CD4-positive, alpha-beta T cell (primary cell): ENCODE measurements at places on chromosomes 3 and 15. TPM values are rescaled to one million over a fixed set of nuclear protein-coding genes. Genes with fewer than 3 reads are reported as not detected.

DNA sequence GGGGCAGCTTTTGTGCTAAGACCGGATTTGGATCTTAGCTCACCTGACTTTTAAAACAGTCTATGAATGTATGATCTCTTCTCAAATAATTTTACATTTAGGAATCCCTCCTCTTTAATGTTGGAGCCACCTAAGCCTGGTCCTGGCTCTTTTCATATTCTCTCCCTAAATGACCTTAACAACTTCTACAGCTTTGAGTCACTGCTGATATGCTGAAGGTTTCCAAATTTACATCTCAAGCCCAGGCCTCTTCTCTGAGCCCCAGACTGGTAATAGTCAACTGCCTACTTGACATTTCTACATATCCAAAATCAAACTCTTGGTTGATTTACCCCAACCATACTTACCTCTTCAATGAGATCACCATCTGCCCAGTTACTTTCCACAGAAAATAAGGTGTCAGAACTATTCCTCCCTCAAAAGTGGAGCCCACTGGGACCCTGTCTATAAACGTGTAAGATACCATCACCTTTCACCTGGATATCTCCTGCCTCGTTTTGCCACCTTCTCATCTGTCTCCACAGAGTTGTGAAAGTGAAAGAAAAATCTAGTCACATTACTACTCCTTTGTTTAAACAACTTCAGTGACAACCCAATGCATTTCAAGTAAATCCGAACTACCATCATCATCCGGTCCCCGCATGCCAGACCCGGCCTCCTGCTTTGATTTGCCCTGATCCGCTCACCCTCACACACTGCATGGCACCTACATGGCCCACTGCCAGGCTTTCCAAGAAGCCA lies 48.8 kb downstream of the UBP1 start:
- no peaks in the 10 kb centered on the region for H3K27me3 ChIP-seq
- no peaks in the 10 kb centered on the region for H3K4me1 ChIP-seq
- no peak overlapping the region for H3K27ac ChIP-seq

DNA sequence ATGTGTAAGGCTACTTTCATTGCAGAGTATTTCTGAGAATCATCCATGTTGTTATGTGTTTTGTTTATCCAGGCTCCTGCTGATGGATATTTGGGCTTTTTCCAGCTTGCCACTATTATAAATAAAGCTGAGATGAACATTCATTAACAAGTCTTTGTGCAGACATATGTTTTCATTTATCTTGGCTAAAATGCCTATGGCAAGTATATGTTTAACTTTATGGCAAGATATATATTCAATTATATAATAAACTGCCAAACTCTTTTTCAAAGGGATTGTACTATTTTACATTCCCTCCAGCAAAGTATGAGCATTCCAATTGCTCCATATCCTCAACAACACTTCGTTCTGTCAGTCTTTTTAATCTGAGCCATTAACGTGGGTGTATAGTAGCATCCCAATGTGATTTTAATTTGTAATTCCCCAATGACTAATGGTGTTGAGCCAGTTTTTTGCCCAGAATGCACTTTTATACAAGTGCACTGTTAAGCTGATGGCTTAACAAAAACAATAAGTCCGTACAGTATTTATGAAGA lies 452.4 kb downstream of the SHQ1 start:
- no peaks in the 10 kb centered on the region for H3K36me3 ChIP-seq
- H3K27ac ChIP-seq: no peak overlapping the region
- DNase-seq: no peak
- H3K27me3 ChIP-seq: no peaks in the 10 kb centered on the region

DNA sequence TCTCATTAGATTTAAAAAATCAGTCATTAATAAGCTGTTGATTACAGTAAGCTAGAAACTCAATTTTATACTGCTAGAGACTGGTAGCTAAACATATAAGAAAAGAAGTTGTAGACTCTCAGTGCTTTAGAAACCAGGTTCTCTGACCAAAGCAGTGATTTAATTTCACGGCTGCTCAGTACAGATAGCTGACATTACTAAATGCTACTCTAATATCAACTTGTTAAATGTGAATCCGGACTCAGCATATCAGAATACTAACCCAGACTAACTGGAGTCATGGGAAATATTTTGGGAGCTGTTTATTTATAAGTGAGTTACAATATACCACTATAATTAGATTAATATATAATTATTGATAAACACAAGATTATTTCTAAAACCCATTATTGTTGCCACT lies 80.4 kb downstream of the NEDD4 start:
- no peak overlapping the region for H3K27ac ChIP-seq
- H3K27me3 ChIP-seq: no peaks in the 10 kb centered on the region
- no peaks in the 10 kb centered on the region for H3K36me3 ChIP-seq
- no peaks in the 10 kb centered on the region for H3K4me1 ChIP-seq
- no peak for DNase-seq

DNA sequence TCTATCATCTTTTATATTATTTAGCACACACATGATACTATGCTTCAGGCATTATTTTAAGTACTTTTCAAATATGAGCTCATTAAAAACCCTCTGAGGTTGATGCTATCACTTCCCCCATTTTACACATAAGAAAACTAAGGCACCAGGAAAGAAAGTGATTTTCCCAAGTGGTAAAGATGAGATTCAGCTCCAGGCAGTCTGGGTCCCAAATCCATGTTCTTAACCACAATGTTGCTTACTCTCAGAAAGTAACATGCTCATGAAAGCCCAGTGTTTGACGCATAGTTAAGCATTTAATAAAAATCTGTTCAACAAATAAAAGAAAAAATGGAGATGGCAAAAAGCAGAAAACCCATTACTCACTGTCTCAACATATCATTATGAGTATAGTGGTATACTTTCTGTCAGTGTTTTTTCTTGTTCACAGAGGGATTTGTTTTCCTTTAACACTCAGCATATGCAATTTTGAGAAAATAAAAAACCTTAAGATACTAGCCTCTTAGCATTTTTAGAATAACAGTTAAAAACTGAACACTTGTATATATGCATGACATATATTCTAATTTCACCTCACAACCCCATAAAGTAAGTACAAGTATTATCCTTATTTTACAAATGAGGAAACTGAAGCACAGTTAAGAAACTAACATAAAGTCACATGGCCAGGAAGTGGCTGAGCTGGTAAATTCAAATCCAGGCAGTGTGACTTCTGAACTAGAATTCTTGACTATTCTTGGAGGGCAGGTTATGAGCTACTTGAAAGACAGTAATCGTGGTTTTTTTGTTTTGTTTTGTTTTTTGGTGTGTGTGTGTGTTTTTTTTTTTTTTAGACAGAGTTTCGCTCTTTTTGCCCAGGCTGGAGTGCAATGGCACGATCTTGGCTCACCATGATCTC lies 10.4 kb downstream of the PEAK1 start:
- no peak overlapping the region for H3K4me3 ChIP-seq
- DNase-seq: no peak
- H3K4me1 ChIP-seq: peaks cover 6% of the 10 kb centered on the region
- H3K36me3 ChIP-seq: no peaks in the 10 kb centered on the region
- H3K27me3 ChIP-seq: no peaks in the 10 kb centered on the region
- no peak overlapping the region for H3K27ac ChIP-seq

DNA sequence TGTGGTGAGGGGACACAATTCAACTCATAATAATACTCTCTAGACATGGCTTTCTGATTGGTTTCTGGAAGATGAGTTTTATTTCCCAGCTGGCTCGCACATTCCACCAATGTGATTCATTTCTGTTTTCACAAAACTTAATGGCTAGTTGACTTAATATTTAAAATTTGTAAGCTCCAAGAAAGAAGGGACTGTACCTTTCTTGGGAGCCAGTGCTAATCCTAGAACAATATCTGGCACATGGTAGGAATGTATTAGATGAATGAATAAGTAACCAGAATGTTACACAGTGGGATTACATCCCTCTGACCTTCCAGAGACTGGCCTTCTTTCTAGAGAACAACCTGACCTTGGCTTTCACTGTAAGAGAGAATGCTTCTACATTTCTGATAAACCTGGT lies 262.8 kb downstream of the RORA start:
- no peaks in the 10 kb centered on the region for H3K4me1 ChIP-seq
- no peak overlapping the region for H3K27ac ChIP-seq
- no peak overlapping the region for H3K4me3 ChIP-seq

GRCh38 chr15:39860871-39861270 lies 59.2 kb downstream of the GPR176 start:
- H3K27ac ChIP-seq: no peak overlapping the region
- no peaks in the 10 kb centered on the region for H3K36me3 ChIP-seq
- no peak overlapping the region for H3K4me3 ChIP-seq
- H3K4me1 ChIP-seq: no peaks in the 10 kb centered on the region
- no peaks in the 10 kb centered on the region for H3K27me3 ChIP-seq

DNA sequence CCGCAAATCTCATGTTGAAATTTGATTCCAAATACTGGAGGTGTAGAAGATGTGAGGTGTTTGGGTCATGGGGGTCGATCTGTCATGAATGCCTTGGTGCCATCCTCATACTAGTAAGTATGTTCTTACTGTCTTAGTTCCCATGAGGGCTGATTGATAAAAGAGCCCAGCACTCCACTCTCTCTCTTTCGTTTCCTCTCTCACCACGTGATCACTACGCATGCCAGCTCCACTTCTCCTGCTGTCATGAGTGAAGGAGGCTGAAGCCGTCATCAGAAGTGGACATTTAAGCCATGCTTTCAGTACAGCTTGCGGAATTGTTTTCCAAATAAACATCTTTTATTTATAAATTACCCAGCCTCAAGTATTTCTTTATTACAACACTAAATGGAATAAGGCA lies 6.1 kb downstream of the OR5H15 start:
- no peak overlapping the region for H3K4me3 ChIP-seq
- no peaks in the 10 kb centered on the region for H3K27me3 ChIP-seq
- H3K27ac ChIP-seq: no peak overlapping the region

GRCh38 chr3:14289590-14290461 lies 111.2 kb downstream of the LSM3 start:
- no peaks in the 10 kb centered on the region for H3K36me3 ChIP-seq
- no peak for DNase-seq
- no peaks in the 10 kb centered on the region for H3K4me1 ChIP-seq
- no peaks in the 10 kb centered on the region for H3K27me3 ChIP-seq
- no peak overlapping the region for H3K4me3 ChIP-seq

DNA sequence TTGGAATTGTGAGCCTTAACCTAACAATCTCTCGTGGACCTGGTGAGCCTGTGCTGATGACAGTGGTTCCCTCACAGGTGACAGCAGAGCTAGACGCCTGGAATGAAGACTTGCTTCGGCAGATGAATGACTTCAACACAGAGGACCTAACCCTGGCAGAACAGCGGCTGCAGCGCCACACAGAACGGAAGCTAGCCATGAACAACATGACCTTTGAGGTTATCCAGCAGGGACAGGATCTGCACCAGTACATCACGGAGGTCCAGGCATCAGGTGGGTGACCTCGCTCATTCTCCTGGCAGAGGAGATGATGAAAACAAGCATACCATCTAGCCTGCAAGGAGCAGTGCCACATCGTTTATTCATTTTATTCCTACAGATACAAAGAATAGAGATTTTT lies 316.9 kb upstream of the UMPS start:
- no peak overlapping the region for H3K4me3 ChIP-seq
- no peaks in the 10 kb centered on the region for H3K27me3 ChIP-seq
- H3K27ac ChIP-seq: no peak overlapping the region
- H3K36me3 ChIP-seq: no peaks in the 10 kb centered on the region

GRCh38 chr3:130838898-130839600 lies 54.8 kb upstream of the ATP2C1 start:
- H3K4me3 ChIP-seq: no peak overlapping the region
- no peaks in the 10 kb centered on the region for H3K36me3 ChIP-seq
- no peak for DNase-seq
- H3K27me3 ChIP-seq: no peaks in the 10 kb centered on the region
- H3K4me1 ChIP-seq: no peaks in the 10 kb centered on the region

DNA sequence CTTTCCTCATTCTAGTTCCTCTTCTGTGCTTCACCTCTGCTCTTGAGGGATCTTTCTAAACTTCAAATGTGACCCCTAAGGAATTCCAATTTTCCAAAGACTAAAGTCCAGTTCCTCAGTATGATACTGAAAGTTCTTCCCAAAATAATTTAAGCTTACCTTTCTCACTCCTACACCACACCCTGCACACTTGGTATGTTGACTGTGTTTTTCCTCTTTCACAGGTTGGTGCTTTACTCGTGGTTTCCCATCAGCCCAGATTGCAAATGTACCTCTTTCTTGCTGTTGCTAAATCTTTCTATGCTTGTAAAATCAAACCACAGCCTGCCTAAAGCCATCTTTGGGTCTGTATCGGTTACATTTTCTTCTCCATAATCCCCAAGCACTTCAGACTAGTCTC lies 30.5 kb upstream of the CLDN16 start:
- no peak overlapping the region for H3K27ac ChIP-seq
- peaks cover 5% of the 10 kb centered on the region for H3K27me3 ChIP-seq
- DNase-seq: no peak
- H3K4me1 ChIP-seq: no peaks in the 10 kb centered on the region
- H3K36me3 ChIP-seq: no peaks in the 10 kb centered on the region
- H3K4me3 ChIP-seq: no peak overlapping the region

- H3K27ac ChIP-seq: no peak overlapping the region
- H3K27me3 ChIP-seq: no peaks in the 10 kb centered on the region
- H3K36me3 ChIP-seq: no peaks in the 10 kb centered on the region
- no peaks in the 10 kb centered on the region for H3K4me1 ChIP-seq
- no peak overlapping the region for H3K4me3 ChIP-seq
- no peak for DNase-seq
These were observed 154.3 kb downstream of the TMEM108 start for GRCh38 chr3:133192363-133192945.

Gene HCN4
- not detected for total RNA-seq

Gene SH3GL3
- total RNA-seq: not detected

Gene THRB
- not detected for total RNA-seq

Gene SEMA3G
- total RNA-seq: 0.34 TPM

Gene PCSK6
- total RNA-seq: not detected
